ENCODE measurements at places on chromosomes 2 and 18.

DNA sequence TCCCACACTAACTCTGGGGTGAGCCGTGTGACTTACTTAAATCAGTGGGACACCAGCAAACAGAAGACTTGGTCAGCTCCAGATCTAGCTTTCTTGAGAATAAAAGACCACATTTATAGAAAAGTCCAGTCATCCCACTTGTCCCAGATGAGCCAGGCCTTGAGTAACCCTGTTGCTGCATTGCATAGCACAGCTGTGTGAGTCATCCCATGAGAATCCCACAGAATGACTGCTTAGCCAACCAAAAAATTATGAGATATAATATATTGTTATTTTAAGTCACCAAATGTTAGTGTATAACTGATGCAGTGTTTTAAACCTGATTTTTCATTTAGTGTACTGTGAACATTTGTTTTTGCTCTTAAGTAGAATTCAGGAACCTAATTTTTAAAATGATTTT lies 94.2 kb upstream of the FSHR start:
- peak; percentile 16 for DNase-seq

DNA sequence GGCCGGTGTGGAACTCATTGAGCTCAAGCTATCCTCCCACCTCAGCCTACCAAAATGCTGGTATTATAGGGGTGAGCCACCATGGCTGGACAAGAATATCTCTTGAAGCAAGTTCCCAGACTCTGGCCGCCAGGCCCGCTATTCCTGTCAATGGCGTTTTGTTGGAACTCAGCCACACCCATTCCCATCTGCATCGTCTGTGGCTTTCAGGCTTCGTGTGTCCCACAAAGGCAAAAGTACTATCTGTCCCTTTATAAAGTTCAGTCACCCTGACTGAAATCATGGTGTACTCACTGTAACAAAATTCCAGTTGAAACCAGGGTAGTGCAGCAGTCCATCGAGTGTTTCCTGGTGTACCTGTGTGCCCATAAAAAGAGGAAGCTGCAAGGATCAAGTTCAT lies 96.7 kb downstream of the SH3BP4 start:
- no peak for DNase-seq

- DNase-seq: no peak
Observed at GRCh38 chr2:68911709-68912108, 40.5 kb upstream of the BMP10 start.

DNA sequence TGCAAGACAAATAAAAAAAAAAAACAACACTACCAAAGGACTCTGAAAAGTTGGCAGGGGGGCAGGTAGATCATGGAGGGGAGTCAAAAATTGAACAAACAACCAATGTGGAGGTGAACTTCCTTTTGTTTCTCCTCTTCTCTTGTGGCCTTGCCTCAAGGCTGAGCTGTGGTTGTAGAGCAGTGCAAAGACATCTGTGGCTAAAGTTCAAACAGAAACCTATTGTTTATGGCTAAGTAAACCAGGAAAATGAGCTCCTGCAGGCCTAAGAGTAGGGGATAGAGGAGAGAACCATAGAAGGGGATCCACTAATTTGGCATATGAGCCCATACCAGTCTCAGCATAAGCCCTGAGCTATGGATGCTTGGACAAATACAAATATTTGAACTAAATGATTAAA lies 40.2 kb upstream of the EGR4 start:
- no peak for DNase-seq

DNA sequence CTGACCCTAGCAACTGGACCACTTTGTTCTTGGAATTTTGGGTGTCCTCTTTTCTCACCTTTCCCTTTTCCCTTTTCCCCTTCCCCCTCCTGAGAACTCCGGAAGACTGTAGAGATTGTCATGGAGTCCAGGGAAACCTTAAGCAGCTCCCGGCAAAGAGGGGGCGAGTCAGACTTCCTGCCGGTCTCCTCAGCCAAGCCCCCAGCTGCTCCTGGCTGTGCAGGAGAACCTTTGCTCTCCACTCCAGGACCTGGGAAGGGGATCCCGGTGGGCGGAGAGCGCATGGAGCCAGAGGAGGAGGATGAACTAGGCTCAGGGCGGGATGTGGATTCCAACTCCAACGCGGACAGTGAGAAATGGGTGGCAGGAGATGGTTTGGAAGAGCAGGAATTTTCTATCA lies 20.5 kb downstream of the SETBP1 start:
- DNase-seq: no peak

DNA sequence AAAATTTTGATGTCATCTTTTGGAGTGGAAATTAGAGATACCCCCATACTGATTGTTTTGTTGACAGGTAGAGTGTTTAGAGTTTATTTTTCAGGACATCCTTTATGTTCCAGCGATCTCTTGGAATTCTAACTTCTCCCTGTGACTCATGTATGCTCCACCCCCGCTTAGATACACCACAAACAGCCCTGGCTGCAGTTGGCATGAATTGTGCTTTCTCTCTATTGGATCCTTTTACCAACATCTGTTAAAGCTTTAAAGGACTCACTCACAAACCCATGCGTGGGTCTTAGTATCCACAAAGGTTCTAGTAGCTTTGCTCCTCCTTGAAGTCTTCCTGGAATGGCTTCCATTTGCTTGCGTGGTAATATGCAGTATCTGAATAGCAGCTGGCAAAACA lies 409.5 kb upstream of the POU3F3 start:
- DNase-seq: no peak

Measured in dermis blood vessel endothelial cell (primary cell).